Tibial artery (tissue), 4 donors: ENCODE measurements at places on chromosomes 3 and 15.

DNA sequence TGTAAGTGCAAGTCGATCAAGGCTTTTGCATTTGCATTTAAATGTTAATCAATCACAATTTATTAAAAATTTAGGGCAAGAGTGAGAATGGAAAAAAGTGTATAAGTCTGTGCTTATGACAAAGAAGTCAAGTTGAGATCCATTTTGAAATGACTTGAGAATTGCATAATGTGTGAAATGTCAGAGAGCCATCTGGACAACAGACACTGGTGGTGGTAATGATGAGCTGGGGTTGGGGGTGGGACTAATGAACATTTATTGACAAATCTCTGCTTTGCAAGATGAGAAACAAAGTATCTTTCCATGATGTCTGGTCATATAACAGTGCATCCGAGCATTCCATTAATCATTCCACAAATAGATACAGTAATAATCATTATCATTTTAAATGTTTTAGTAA is 89.4 kb upstream of the ZBTB20 start:
- H3K27ac ChIP-seq, result no peak overlapping the region
- H3K36me3 ChIP-seq, result no peaks in the 10 kb centered on the region

GRCh38 chr15:52255008-52255407 is 40.6 kb downstream of the MYO5C start:
- no peak for DNase-seq
- H3K4me3 ChIP-seq, result no peak overlapping the region
- H3K27ac ChIP-seq, result no peak overlapping the region
- H3K27me3 ChIP-seq, result no peaks in the 10 kb centered on the region
- H3K4me1 ChIP-seq, result no peaks in the 10 kb centered on the region
- no peaks in the 10 kb centered on the region for H3K36me3 ChIP-seq

GRCh38 chr3:17373304-17373703 is 369.1 kb downstream of the TBC1D5 start:
- H3K36me3 ChIP-seq, result peaks cover 6% of the 10 kb centered on the region
- H3K27ac ChIP-seq, result no peak overlapping the region
- no peaks in the 10 kb centered on the region for H3K4me1 ChIP-seq
- no peak overlapping the region for H3K4me3 ChIP-seq
- no peaks in the 10 kb centered on the region for H3K27me3 ChIP-seq
- no peak for DNase-seq

DNA sequence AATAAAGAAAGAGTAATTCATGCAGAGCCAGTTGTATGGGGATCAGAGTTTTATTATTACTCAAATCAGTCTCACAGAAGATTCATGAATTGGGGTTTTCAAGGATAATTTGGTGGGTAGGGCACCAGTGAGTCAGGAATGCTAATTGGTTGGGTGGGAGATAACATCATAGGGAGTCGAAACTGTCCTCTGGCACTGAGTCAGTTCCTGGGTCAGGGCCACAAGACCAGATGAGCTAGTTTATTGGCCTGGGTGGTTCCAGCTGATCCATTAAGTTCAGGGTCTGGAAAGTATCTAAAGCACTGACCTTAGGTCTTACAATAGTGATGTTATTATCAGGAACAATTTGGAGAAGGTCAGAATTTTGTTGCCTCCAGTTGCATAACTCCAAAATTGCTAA is 998.6 kb upstream of the EPHA6 start:
- no peaks in the 10 kb centered on the region for H3K27me3 ChIP-seq
- H3K4me1 ChIP-seq, result no peaks in the 10 kb centered on the region
- no peaks in the 10 kb centered on the region for H3K36me3 ChIP-seq
- DNase-seq, result no peak

- H3K27me3 ChIP-seq, result no peaks in the 10 kb centered on the region
- DNase-seq, result no peak
- H3K27ac ChIP-seq, result no peak overlapping the region
- no peaks in the 10 kb centered on the region for H3K4me1 ChIP-seq
These were observed 1076.8 kb downstream of the TBL1XR1 start for GRCh38 chr3:176120507-176120906.

- no peak for DNase-seq
- H3K4me1 ChIP-seq, result peaks cover 4% of the 10 kb centered on the region
- H3K27ac ChIP-seq, result no peak overlapping the region
These were observed 36.9 kb upstream of the TRIM59 start for GRCh38 chr3:160486459-160486869.

DNA sequence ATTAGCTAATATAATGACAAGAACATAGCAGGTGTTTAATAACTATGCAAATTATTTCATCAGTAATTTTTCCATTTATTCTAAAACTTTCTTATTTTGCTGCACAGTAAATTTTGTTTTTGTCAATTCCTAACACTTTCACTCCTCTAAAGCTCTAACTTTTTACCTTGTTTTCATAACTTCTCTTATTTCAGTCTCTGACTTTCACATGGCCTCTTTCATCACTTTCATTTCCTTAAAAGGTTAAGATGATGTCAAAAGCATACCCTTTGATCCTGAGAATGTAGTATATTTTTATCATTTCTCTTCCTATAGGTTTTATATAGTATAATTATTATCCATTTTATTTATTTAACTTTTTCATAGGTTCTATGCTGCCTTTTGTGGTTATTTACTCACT is 1325.8 kb upstream of the ALCAM start:
- H3K27ac ChIP-seq, result no peak overlapping the region
- no peaks in the 10 kb centered on the region for H3K36me3 ChIP-seq
- DNase-seq, result no peak
- H3K27me3 ChIP-seq, result no peaks in the 10 kb centered on the region
- no peak overlapping the region for H3K4me3 ChIP-seq

GRCh38 chr15:69143756-69144436 is 16.5 kb upstream of the GLCE start:
- no peak for DNase-seq
- H3K27ac ChIP-seq, result no peak overlapping the region
- no peak overlapping the region for H3K4me3 ChIP-seq
- no peaks in the 10 kb centered on the region for H3K4me1 ChIP-seq
- no peaks in the 10 kb centered on the region for H3K27me3 ChIP-seq

DNA sequence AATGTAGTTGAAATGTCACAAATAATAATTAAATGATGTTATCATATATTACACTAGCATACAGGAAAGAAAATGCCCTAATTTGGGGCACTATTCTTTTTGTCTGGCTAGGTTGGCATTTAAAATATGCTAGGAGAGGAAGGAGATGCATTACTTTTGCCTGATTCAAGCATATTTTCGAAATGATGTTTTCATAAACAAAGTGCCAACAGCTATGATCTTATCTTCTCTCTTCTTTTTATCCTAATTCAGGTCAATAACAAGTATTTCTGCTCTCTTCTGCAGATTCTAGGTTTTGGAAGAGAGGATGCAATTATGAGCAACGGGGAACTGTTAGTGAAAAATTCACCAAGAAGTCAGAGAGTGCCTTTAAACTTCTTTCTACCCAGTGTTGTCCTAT is 55.8 kb upstream of the NR2F2 start:
- no peaks in the 10 kb centered on the region for H3K27me3 ChIP-seq
- no peak overlapping the region for H3K4me3 ChIP-seq
- no peak overlapping the region for H3K27ac ChIP-seq
- no peaks in the 10 kb centered on the region for H3K4me1 ChIP-seq
- H3K36me3 ChIP-seq, result peaks cover 25% of the 10 kb centered on the region
- no peak for DNase-seq

DNA sequence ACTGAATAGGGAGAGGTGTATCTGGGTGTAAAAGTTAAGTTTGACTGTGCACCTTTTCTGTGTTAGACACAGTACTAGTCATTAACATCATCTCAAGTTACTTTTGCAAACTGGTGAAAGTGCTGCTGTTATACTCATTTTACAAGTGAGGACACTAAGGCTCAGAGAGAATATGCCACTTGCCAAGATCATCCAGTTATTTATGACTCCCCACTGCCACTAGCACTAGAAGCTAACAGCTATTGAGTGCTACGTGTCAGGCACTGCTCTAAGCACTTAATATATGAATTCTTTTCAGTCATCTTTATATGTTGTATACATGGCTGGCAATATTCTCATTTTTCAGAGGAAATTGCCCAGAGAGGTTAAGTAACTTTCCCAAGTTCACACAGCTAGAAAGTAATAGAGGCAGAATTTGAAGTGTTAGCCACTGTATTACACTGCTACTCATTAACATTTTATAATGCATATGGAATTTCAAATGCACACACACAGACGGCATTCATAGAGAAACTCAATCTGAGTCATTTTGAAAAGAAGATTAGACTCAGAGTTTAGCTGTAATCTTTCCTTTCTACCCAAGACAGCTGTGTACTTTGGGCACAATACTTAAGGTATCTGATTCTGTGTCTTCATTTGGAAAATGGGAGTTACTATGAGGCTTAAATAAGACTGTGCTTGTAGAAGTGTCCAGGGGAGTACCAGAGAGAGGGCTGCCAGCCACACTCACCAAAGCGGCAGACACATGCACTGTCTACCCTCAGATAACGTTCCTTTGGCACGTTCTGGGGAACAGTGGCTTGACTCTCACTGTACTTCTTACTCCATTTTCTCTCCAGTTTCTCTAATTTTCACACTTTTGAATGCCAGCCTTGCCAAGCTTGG is 1.3 kb upstream of the MASP1 start:
- no peaks in the 10 kb centered on the region for H3K27me3 ChIP-seq
- DNase-seq, result no peak
- peak overlapping the region; percentile 38 for H3K27ac ChIP-seq
- no peaks in the 10 kb centered on the region for H3K36me3 ChIP-seq
- H3K4me3 ChIP-seq, result no peak overlapping the region
- no peaks in the 10 kb centered on the region for H3K4me1 ChIP-seq

DNA sequence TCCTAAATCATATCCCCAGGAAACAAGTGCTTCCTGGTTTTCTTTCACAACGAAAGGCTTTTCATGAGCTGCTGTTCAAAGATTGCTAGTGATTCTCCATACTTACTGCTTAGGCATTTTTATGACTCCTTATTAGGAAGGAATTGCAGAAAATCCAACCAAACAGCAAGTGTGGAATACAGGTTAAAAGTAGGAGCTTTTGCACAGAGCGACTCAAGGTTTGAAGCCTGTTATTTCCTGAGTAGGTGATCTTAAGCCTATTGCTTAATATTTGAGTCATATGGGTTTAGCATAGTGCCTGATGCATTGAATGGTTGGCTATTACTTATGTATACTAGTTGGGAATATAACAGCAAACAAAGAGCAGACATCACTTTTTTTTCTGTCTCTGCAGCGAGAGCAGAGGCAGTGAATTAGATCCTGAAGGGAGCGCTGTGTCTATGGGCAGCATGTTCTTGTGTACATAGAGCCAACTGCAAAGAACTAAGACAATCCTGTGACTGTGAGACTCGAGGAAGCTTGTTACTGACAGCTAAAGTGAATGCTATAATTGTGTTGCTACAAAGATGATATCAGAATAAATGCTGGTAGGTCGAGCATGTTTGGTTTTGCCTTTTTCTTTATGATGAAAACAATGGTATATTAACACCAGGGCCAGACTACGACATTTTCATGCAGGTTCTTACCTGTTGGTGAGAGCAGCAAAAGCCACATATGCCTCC is 6.3 kb downstream of the TM4SF1 start:
- peaks cover 19% of the 10 kb centered on the region for H3K36me3 ChIP-seq
- no peak overlapping the region for H3K4me3 ChIP-seq
- H3K27ac ChIP-seq, result peak overlapping the region; percentile 12
- H3K27me3 ChIP-seq, result no peaks in the 10 kb centered on the region
- H3K4me1 ChIP-seq, result peaks cover 73% of the 10 kb centered on the region

DNA sequence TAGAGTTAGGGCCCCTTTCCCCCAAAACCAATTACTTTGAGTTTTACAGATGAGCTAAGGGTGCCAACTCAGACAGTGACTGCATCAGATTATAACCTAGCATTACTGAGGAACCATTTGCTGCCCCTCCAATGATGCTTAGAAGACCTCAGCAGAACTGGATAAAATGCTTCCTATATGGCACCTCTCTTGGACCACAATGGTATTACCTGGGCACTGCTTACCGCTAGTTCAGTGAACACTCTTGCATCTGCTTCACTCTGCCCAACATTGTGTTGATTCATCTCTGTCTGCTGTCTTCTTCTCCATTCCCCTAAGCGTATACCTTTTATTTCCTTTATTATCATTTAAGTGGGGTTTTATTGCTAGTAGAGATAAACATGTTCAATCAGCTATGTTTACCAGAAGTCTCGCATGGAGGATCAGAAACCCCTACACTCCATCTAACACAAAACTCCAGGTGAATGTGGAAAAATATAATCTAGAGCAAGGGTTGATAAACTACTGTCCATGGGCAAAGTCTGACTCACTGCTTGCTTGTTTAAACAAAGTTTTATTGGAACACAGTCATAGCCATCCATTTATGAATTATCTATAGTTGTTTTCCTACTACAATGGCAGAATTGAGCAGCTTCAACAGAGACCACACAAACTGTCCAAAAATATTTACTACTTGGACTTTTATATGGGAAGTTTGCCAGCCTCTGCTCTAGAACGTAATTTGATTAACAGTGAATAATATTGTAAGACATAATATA is 100.2 kb upstream of the PTX3 start:
- no peak overlapping the region for H3K27ac ChIP-seq
- H3K4me3 ChIP-seq, result no peak overlapping the region
- DNase-seq, result no peak

- H3K36me3 ChIP-seq, result no peaks in the 10 kb centered on the region
- peaks cover 3% of the 10 kb centered on the region for H3K27me3 ChIP-seq
- no peak overlapping the region for H3K4me3 ChIP-seq
- no peak overlapping the region for H3K27ac ChIP-seq
- no peak for DNase-seq
These were observed 73.9 kb upstream of the RASGRF1 start for GRCh38 chr15:79164465-79164864.

GRCh38 chr15:44545913-44546802 is 9.2 kb downstream of the EIF3J start:
- peaks cover 4% of the 10 kb centered on the region for H3K36me3 ChIP-seq
- H3K27me3 ChIP-seq, result no peaks in the 10 kb centered on the region

- DNase-seq, result no peak
- H3K4me3 ChIP-seq, result no peak overlapping the region
- no peaks in the 10 kb centered on the region for H3K27me3 ChIP-seq
- no peaks in the 10 kb centered on the region for H3K4me1 ChIP-seq
These were observed 90.3 kb upstream of the PRR23E start for GRCh38 chr3:127102587-127102986.

GRCh38 chr3:123352134-123352554 is 96.7 kb downstream of the ADCY5 start:
- H3K27me3 ChIP-seq, result no peaks in the 10 kb centered on the region
- H3K27ac ChIP-seq, result peak overlapping the region; percentile 67

DNA sequence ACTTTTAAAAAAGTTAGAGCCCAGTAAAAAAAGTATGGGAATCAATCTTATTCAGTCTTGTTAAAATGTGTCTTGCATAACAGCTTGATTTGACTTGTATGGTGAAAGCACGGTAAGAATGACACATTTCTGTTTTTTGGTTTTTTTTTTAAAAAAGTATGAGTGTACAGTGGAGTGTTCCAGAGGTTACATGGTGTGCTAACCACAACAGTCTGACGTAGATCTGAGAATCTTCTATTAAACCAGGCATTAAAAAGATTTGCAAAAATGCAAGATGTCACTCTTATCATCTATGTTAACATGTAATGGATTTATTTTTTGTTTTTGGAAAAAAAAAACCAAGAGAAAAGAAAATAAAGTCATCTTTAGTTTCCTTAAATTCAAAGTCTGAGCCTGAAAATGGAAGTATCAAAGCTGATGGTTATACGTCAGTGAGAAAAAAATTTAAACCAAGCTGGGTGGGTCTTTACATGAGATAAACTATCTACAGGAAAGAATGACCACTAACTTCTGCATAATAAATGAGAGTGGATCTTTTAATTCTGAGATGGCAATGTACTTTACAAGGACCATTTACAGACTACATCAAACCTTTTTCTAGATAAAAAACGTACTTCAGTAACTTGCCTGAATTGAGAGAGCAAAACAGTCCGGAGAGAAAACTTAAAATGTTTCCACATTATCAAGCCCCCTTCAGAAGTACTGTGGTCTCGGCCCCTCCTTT is 1.6 kb downstream of the GABPB1 start:
- peak overlapping the region; percentile 99 for H3K4me3 ChIP-seq
- H3K27me3 ChIP-seq, result no peaks in the 10 kb centered on the region
- no peaks in the 10 kb centered on the region for H3K36me3 ChIP-seq
- DNase-seq, result no peak
- peaks cover 66% of the 10 kb centered on the region for H3K4me1 ChIP-seq
